Fibroblast of gingiva (primary cell): ENCODE measurements at places on chromosomes 2 and 18.
A peak's percentile ranks its signal among the peaks of the same experiment; 100 is the strongest.

DNA sequence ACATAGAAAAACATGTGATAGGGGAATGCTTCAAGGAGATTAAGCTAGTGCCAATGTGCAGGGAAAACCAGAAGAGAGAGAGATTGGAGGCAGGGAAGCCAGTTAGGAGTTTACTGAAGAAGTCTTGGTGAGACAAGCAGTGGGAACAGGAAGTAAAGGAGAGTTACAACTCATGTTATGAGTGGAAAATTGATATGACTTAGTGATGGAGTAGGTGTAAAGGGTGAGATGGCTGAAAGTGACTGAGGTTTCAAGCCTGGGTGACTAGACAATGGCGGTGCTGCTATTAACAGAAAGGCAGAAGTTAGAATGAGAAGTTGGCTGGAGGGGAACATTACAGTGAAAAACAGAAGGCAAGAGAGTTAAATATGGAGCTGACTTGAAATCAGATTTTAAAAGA lies 16.5 kb downstream of the DOK1 start:
- no peak for DNase-seq

GRCh38 chr2:46847185-46847710 lies 68.4 kb downstream of the MCFD2 start:
- DNase-seq: peak; percentile 94

GRCh38 chr18:2330764-2331163 lies 240.5 kb downstream of the METTL4 start:
- DNase-seq: no peak

GRCh38 chr2:55995211-55995610 lies 71.6 kb upstream of the EFEMP1 start:
- DNase-seq: no peak

GRCh38 chr2:219522111-219523030 lies 8.1 kb downstream of the ASIC4 start:
- peak; percentile 16 for DNase-seq

- DNase-seq: no peak
Measured at GRCh38 chr2:26326514-26326913, 19.4 kb upstream of the SELENOI start.

GRCh38 chr2:167190053-167190452 lies 301.8 kb downstream of the XIRP2 start:
- peak; percentile 74 for DNase-seq

DNA sequence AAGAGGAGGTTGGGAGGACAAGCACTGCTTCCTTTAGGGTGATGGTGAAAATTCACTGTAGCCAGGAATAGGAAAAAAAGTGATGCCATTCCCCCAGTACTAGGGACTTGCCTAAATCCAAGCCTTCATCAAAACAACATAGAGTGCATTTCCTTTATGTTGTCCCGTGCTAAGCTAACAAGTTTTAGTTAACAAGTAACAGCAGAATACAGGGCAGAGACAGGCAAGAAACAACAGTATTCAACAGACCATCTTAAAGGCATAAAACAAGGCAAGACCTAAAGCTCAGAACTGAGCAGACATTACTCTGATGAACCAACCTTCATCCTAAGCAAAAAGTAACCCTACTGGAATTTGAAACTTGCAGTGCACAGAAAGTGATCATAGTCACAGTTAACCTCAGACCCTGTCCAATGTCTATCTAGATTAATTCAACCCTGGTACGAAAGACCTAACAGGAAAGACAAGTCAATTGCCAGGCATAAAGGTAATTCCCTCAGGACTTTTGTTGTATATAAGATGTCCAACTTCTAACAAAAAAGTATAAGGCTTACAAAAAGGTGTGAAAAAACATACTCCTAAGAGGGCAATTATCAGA lies 34.4 kb upstream of the GALNT1 start:
- no peak for DNase-seq

- DNase-seq: no peak
Measured at GRCh38 chr2:150572961-150573395, 85.5 kb upstream of the RND3 start.

DNA sequence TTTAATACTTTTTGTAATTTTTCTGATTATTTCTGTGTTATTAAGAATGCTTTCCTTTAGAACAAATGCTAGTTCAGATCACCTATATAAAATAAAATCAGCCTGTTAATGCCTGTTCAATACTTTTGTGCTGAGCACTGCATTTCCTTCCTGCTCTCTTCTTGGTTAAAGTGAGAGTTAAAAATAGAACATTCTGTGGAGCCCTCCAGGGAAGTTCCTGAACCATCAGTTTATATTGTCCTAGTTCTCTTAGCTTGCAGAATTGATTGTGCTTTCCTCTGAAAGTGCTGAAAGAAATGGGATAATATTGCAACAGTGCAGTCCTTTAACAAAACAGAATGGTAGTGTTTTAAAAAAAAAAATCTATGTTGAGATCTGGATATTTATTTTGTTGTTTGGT lies 74.6 kb upstream of the UBXN4 start:
- no peak for DNase-seq

DNA sequence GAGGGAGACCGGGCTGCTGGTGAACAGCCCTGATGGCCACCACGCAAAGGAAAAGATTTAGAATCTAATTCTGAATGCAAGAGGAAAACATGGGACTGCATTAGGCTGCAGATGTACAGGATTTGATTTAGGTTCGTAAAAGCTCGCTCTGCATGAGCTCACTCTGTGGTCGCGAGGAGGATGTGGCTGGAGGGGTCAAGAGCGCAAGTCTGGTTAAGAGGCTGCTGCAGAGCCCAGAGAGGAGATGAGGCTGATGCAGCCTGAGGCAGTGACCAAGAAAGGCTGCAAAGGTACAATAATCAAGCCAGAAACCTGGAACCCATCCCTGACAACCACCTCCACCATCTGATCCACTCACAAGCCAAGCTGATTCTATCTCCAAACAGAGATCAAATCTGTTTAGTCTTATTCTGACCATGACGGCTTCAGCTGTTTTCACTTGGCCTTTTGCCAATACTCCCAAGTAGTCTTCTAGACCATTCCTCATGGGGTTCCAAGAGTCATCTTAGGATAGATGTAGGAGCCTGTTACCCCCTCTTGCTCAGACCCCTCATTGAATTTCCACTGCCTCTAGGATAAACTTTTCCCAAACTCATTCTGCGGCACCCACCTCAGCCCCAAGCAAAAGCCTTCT lies 58.9 kb upstream of the ARL4C start:
- DNase-seq: no peak

DNA sequence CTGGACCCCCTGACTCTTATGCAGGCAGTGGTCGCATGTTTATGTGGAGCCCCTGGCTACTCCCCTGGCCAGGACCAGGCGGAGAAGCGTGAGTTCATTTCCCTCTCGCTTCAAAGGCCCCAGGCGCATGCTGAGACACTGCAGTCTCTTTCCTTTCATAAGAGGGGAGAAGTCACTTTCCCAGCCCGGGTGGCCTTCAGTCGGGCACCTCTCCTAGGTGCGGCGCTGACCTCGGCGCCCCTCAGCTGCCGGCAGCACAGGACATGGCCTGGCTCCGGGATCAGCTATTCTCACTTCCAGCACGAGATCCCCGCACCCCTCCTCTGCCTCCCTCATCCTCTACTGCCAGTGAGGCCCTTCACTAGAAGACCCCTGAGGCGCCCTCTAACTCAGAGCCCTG lies 184.7 kb upstream of the PXDN start:
- DNase-seq: no peak

GRCh38 chr2:381941-382727 lies 94.2 kb upstream of the ALKAL2 start:
- DNase-seq: no peak

DNA sequence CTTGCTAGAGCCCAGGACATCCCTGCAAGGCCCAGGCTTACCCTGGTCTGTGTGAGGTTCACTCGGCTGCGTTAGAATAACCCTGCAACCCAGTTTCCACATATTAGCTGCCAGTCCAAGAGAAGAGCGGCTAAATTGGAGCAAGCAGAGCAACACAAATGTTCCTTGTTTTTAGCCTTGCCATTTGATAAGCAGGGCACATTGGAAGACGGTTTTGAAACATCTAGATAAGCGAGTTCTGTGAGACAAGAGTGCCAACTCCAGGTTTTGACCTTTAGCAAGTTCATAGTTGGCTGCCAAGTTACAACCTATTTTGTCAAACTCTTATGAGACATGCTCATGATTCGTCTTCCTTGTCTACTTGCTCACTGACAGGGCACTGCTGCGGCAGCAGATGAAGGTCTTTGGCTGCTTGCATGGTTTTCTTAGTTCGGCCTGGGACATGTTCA lies 23.5 kb downstream of the DPP4 start:
- DNase-seq: no peak

DNA sequence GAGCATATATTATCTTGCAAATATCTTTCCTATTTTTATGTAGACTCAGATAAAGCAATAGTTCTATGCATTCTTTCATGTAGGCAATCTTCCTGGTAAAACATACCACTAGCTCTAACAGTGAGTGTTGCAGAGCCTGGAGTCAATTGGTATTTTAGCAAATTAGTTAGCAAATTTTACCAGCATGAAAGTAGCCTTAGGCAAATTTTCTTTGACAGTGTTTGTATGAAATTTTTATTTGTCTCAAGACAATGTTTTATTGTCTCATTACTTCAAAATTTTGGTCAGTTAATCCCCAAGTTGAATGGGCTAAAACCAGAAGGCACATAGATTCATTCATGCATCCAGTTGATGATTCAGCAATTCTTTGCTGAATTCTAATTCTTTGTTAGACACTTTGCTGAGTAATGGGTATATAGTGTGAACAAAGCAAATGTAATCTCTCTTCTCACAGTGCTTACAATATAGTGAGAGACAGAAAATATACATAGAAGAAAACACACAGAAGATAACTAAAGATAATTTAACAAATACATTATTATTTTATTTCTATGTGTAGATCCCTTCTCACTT lies 27.1 kb downstream of the SLC38A11 start:
- no peak for DNase-seq

GRCh38 chr2:126787289-126787688 lies 111.4 kb upstream of the TEX51 start:
- no peak for DNase-seq

- DNase-seq: peak; percentile 28
Measured at GRCh38 chr18:11859903-11860407, 8.7 kb downstream of the CHMP1B start.

- DNase-seq: no peak
Measured at GRCh38 chr2:55114082-55114481, 63.8 kb upstream of the RTN4 start.

DNA sequence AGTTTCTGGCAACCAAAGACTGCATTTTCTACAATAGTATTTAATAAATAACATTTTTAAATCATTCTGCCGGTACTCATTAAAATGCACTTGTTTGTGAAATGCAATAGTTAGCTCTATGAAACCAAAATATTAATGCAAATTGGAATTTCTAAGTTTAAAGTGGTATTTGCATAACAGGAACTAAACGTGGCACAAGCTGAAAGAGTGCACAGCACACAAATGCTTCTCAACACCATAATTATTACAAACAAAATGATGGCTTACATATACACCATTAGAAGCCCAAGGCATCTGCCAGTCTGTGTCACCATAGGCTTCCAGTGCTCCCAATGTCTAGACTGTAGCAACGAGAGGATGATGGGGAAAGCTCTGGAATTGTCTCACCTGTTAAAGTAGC lies 280.5 kb downstream of the TCF4 start:
- no peak for DNase-seq

DNA sequence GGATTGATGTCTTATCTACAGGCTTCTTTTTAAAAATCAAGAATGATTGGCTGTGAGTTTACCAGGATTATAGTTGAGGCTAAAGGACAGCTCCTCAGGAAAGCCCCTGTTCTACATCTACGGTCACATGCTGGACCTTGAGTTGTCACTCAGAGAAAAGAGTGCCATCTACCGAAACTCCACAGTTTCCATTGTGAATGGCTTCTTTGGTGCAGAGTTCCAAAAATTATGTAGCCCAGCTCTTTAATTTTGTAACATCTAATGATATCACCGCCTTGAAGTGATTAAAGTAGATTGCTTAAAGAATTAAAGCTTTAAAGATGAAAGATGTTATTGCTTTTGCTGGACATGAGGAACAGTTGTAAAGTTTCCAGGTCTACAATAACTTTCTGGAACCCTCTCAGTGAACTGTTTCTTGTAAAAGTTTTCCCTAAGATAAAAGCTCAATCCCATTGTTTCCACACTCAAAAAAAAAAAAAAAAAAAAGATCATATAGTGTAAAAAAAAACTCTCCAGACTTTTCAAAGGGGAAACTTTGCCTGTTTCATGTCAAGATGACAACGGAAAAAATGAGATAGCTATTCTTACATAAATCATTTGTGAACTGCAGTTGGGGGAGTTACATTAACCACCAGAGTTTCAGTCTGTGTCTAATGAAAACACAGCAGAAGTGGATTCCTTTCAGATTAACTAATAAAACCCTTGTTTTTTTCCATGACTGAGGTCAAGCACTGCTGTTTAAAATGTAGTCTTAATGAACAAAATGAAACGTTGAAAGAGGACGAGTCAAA lies 4.3 kb downstream of the COL3A1 start:
- DNase-seq: peak; percentile 78

- DNase-seq: no peak
Measured at GRCh38 chr2:100623033-100623715, 60.4 kb downstream of the PDCL3 start.

- DNase-seq: no peak
Measured at GRCh38 chr2:239598732-239599090, 197.9 kb upstream of the HDAC4 start.

DNA sequence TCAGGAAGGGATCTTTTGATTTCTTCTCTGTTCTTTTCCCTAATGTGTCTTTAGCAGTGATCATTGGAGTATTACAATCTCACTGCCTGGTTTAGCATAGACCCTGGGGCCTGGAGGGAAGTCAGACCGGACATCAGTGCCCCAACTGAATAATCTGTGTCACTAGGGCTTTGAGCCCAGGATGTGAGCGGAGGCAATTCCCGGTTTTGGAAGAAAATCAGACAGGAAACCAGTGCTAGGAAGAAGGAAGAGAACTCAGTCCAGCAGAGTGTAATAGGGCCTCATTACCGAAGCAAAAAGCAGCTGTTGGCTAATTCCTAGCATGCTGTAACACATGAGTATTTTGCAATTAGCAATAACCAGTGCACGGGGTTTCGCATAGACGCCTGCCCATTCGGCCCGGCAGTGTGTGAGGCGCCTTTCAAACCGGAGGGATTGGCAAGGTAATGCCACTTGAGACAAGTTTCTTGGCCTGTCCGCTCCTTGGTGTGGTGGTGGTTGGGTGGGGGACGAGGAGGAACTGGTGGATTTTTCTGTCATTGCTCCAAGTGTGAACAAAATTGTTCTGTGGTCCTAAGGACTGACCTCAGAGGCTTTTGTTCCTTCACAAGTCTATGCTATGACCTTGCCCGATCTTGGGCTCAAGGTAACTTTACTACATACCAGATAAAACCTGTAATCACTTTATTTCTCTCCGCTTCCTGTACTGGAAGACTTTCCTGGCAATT lies 2.8 kb downstream of the FOSL2 start:
- DNase-seq: peak; percentile 93

DNA sequence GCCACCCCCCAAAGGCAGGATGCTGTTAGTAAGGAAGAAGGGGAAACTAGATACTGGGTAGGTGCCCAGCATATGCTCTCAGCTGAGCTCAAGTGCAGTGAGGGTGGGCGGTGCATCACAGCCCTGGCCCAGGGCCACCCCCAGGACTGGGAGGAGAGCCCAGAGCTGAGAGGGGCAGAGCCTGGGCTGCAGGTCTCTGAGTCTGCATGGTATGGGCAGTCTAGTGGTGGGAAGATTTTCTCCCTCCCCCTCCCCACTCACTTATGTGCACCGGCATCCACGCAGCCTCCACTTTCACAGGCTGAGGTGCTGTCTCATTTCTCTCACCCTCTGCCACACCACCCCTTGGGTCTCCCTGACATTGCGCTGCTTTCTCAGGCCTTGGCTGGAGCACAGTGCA lies 48.5 kb upstream of the CAB39 start:
- DNase-seq: no peak
